CD4-positive, alpha-beta T cell treated with Interferon gamma for 1 hour (primary cell): ENCODE measurements at places on chromosomes 12 and 14.

- no peak for DNase-seq
These were observed 67.8 kb upstream of the KCNH3 start for GRCh38 chr12:49470986-49471385.

DNA sequence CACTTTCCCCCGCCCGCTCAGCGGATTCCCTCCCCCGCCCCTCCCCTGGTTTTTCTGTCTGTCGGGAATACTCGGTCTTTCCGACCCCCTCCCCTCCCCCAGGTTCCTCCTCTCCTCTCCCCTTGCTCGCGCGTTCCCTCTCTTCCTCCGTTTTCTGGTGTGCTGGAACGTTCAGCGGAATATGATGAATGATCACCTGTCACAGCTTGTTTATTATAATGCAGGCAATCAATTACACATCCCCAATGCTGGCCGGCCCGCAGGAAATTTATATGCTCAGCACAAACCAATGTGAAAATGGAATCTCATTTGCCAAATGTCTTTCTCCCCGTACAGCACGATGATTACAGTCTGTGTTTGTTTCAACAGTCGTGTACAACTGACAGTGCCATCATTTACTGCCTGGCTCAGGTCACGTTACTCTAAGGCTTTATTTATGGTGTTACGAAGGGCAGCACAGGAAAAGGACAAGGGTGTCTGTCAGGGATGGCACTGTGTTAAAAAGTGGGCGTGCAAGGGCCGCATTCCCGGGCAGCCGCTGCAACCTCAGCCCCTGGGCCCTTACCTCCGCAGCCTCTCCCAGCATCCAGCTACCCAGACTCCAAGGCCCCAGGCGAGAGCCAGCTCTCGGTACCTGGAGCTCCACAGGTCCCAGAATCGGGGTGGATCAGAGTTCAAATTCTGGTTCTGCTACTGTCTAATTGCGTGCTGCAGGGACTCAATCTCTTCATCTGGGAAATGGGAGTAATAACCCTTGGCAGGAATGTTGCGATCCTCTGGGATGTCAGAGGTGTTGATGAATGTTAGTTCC lies 24.7 kb upstream of the MAP1LC3B2 start:
- DNase-seq: no peak

GRCh38 chr12:2291182-2291832 lies 238.5 kb downstream of the CACNA1C start:
- no peak for DNase-seq

DNA sequence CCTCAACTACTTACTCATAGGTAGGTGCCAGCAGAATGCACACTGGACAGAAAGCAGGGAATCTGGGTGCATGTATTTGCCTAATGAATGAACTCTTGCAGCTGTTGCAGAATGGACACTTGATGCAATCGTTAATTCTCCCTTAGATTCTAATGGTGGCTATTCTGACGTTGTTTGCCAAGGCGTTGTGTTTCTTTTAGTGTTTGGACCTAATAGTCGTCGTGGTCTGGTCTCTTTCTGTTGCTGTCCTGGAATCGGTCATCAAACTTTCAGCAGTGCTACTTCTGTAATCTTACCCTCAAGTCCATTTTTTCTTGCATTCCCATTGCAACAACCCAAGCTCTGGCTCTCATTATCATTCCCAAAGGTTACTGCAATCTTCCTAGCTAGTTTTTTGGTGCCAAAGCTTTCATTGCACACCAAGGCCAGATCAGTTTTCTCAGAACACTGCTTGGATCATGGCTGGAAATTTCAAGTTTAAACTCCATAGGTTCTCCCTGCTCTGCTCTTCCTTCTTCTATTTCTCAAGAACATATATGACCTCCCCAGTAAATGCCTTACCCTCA lies 31.3 kb downstream of the BMP4 start:
- DNase-seq: no peak

- DNase-seq: no peak
These were observed 46.3 kb downstream of the PPHLN1 start for GRCh38 chr12:42372154-42372791.

DNA sequence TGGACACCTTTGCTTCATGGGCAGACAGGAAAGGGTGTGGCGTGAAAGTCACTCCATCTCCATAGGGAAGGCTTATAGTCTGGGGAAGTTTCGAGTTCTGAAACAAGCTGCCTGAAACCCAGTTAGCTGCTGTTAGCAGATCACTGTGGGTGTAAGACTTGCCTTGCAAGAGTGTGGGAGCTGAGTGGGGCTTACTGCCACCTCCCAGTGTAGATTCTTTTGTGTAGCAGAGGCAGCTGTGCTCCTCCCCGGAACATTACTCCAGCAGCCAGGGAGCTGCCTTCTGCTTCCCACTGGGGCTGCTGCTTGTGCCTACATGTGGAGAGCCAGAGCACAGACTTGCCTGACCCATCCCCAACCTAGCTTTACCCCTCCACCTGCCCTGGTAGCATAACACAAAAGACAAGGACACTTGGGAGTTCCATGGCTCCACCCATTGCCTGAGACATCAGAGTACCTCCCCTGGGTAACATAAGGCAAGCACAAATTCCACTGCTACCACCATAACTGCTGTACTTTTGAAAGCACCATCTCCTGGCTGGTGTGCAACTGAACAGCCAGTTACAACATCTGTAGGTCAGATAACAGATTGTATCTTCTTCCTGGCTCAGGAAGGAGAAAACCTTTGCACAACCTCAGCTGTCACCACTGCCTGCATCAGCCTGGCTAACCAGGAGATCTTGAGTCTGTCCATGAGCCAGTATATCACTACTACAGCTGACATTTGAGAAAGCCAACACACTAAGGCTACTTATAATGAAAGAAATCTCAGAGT lies 69.5 kb downstream of the ADAMTS20 start:
- DNase-seq: no peak

GRCh38 chr12:1911598-1912575 lies 6.6 kb downstream of the CACNA2D4 start:
- no peak for DNase-seq

DNA sequence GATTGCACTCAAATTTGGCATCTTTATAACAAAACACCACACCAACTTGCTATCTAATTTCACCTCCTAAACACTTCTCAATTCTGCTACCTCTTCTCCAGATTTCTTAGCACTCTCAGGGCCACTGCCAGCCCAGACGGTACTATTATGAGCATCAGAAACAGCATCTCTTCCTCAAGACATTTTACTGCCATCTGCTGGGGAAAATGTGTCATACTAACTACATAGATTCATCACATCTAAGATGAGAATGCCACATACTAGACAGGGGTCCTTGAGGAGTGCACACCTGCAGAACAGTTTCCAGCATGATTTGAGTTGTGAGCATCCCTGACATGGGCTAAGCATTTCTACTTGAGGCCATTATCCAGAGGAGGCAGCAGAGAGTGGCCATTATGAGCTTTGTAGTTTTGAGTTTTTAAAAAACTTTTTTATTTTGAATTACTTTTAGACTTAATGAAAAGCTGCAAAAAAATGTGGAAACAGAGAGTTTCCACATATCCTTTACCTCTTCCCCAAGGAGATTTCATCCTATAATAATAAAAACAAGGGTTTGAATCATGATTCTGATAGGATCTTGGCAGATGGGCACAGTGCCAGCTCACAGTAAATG lies 15.1 kb upstream of the GRIP1 start:
- DNase-seq: no peak

GRCh38 chr12:53192531-53193021 lies 11.9 kb upstream of the CSAD start:
- no peak for DNase-seq

- DNase-seq: no peak
These were observed 19.9 kb downstream of the LRRC9 start for GRCh38 chr14:59939828-59940227.

- no peak for DNase-seq
These were observed 63.6 kb downstream of the STXBP6 start for GRCh38 chr14:24986206-24986893.

GRCh38 chr12:93679308-93679925 lies 2.2 kb downstream of the CRADD start:
- no peak for DNase-seq

- DNase-seq: no peak
These were observed 42.9 kb downstream of the DAD1 start for GRCh38 chr14:22545842-22546721.

- DNase-seq: no peak
These were observed 37.1 kb downstream of the ZC3H14 start for GRCh38 chr14:88599761-88600439.

GRCh38 chr12:111361717-111362576 lies 6.9 kb downstream of the PHETA1 start:
- no peak for DNase-seq

GRCh38 chr12:52366738-52367485 lies at the start of gene KRT85:
KRT85 (minus strand) TSS chr12:52367481; CDS start chr12:52367405, 76 bp downstream.
- no peak for DNase-seq

DNA sequence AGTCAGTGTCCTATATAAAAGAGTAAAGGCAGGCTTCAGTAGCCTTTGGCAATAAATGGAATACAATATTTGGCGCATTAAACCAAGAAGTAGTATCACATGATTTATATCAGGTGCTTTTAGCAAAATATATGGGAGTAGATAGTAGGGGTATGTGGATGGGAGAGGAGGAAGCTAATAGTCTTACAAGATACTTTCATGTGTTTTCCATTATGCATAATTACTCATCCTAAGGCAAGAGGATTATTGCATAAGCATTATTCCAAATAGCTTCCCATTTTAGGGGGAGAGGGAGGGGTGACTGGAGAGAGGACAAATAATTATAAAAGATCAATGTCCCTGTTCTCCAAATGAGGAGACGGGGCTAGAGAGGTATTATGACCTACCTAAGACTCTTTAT lies 104.3 kb downstream of the DUSP6 start:
- no peak for DNase-seq

DNA sequence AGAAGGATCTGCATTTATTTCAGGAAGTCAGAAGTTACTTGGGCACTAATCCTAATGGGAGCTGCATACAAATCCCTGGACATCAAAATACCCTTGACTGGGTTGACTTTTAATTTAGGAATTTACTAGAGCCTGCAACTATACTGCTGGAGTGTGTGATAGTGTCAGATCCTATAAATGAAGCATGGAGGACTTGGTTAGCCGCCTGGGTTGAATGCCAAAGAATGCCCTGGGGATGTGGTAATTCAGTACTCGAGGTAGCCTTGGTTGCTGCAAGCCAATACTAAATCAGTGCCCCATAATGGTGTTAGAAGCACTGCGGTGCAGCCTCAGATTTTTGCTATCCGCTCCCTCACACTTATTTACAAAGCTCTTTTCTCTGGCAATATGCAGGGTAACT lies 184.9 kb downstream of the CAPZA3 start:
- no peak for DNase-seq

DNA sequence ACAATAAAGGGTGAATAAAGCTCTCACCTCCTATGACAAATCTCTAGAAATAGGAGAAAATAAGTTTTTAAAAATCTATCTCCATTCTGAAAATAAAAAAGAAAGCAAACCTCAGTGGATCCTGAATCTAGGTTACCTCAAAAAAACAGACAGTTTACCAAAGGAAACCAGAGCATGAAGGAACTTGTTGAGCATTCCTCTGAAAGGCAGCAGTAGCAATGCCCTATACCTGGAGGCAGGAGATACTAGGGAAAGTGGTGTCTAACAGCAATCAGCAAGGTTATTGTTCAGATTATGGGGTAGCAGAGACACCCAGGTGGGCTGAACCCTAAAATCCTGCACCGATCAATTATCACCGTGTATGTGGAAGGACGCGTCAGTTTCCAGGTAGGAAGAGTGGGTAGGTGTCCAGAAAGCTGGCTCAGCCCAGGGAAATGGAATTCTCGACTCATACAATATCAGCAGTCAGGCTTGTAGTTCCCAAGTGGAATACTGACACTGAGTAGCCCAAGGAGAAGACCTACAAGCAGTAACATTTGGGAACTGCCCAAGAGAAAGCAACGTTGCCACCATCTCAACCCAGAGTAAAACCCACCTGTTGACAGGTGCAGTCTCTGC lies 128.3 kb downstream of the ST8SIA1 start:
- DNase-seq: no peak

GRCh38 chr12:14995583-14996425 lies 23.0 kb downstream of the PDE6H start:
- DNase-seq: no peak

- no peak for DNase-seq
These were observed 38.4 kb upstream of the BCL2L14 start for GRCh38 chr12:12032260-12032791.

DNA sequence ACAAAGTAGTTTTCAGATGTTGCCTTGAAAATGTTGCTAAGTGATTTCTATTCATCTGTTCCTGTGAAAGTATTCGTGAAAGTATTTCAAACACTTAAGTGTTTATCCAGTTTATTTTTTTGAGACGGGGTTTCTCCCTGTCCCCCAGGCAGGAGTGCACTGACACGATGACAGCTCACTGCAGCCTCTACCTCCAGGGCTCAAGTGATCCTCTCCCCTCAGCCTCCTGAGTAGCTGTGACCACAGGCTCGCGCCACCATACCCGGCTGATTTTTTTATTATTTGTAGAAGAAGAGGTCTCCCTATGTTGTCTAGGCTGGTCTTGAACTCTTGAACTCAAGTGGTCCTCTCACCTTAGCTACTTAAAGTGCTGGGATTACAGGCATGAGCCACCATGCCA lies 1.7 kb downstream of the ZDHHC17 start:
- no peak for DNase-seq

- no peak for DNase-seq
These were observed 19.1 kb upstream of the AMN start for GRCh38 chr14:102903248-102903888.

GRCh38 chr14:23352506-23353432 lies at the start of gene SLC22A17:
SLC22A17 (minus strand) TSS chr14:23352887.
- peak; percentile 74 for DNase-seq

DNA sequence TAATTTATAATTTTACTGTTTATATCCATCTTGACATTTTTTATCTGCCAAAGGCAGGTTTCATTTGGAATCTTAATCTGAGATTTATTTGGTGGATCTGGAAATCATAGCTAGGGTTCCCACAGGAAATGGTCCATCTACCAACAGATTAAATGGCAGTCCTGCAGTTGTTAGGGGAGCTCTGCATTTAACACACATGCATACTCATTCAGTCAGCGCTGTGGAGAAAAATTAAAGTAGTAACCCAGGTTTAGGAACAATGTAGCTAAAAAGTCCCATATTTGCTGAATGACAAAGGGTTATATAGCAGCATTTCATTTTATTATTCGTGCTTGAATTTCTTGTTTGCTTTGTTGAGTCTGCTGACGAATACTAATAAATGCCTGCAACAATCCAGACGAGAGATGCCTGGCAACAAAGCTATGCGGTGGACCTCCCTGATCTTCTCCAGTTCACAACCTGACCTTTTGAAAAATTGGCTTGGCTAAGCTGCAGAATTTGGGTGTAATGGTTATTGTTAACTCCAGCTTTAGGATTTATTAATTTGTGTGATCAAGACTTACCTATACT lies 59.8 kb downstream of the MIPOL1 start:
- no peak for DNase-seq

DNA sequence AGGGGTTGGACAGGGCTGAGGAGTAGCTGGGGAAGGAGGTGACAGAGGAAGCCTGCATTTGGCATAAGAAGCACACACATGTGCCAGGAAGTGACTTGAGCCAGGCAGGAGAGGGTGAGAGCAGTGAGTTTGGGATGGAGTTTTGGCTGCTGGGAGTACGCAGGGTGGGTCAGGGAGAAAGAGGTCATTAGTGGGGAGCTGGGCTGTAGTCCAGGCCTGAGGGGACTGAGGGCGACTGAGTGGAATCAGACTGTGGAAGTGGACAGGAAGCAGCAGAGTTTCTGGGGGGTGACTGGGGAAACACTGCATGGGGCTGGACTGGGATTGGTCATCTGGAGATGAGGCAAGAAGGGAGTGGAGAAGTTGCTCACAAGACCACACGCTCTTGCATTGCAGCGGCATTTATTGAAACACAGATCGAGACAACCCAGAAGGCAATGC lies 7.6 kb downstream of the KRT85 start:
- no peak for DNase-seq
